ENCODE measurements at places on chromosomes 5 and 9.

DNA sequence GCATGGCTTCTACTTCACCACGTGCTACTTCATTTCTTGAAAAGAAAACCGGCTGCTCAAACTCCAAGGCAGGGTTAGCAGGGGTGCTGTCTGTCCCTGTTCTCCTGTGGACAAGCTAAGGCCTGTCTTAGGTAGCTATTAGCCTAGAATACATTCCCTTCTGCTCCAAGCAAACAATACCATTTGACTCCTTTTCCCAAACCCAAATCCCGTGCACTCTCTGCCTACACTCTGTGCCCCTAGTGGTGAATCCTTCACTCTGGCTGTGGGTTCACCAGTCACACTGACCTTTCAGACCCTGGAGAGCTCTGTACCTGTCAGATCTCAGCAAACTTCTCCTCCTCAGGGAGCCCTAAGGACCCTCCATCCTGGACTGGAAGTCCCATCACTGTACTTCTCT lies 211.6 kb downstream of the SLIT3 start:
- no peak for DNase-seq

- DNase-seq = no peak
Measured at GRCh38 chr5:128259607-128260021, 176.0 kb downstream of the SLC12A2 start.

GRCh38 chr9:16595227-16595626 lies 275.2 kb downstream of the BNC2 start:
- no peak for DNase-seq

GRCh38 chr5:76145945-76146344 lies 62.8 kb downstream of the SV2C start:
- DNase-seq = no peak

GRCh38 chr5:42572313-42572712 lies 149.1 kb downstream of the GHR start:
- no peak for DNase-seq

GRCh38 chr9:136119061-136119882 lies 597 bp upstream of the TMEM250 start:
- no peak for DNase-seq

GRCh38 chr5:117888688-117889087 lies 1099.7 kb downstream of the DTWD2 start:
- DNase-seq = no peak

GRCh38 chr5:153347611-153348010 lies 142.9 kb upstream of the GRIA1 start:
- no peak for DNase-seq

GRCh38 chr5:13212886-13213285 lies 731.6 kb downstream of the DNAH5 start:
- no peak for DNase-seq

- DNase-seq = no peak
Measured at GRCh38 chr5:142164315-142164714, 55.7 kb downstream of the NDFIP1 start.

DNA sequence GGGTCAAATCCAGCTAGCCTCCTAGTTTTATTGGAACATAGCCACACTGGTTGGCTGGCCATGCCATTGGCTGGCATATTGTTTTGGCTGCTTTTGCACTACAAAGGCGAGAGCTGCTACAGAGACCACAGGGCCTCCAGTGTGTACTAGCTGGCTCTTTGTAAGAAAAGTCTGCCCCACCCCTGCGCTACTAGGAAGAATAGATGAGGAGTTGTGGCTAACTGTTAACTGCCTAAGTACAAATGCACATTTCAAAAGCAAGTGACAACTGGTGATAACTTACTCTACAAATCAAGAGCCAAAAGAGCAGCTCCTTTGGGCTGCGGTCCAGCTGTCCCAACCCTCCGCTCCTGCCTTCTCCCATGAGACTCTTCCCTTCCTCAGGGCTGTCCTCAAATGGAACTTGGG lies 63.9 kb downstream of the SERINC5 start:
- no peak for DNase-seq

DNA sequence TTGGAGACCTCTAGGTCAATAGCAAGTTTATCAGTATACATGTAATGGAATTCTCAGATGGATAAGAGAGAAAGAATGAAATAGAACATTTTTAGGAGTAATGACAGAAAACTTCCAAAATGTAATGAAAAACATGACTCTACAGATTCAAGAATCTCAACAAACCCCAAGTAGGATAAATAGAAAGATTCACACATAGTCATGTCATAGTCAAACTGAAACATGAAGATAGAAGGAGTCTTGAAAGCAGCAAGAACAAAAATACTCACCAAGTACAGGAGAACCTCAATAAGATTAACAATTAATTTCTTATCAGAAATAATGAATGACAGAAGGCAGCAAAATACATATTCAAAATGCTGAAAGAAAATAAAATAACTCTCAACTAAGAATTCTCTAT lies 164.5 kb downstream of the SPATA31D1 start:
- no peak for DNase-seq

- no peak for DNase-seq
Measured at GRCh38 chr5:45454114-45454513, 242.1 kb downstream of the HCN1 start.

- no peak for DNase-seq
Measured at GRCh38 chr5:109652096-109652495, 37.6 kb upstream of the MAN2A1 start.

DNA sequence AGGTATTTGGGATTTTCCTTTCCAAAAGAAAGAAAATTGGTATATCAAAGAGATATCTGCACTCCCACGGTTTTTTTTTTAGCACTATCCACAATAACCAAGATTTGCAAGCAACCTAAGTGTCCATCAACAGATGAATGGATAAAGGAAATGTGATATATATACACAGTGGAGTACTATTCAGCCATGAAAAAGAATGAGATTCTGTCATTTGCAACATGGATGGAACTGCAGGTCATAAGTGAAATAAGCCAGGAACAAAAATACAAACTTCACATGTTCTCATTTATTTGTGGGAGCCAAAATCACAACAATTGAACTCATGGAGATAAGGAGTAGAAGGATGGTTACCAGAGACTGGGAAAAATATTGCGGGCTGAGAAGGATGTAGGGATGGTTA lies 9.8 kb downstream of the ANKRD31 start:
- no peak for DNase-seq

DNA sequence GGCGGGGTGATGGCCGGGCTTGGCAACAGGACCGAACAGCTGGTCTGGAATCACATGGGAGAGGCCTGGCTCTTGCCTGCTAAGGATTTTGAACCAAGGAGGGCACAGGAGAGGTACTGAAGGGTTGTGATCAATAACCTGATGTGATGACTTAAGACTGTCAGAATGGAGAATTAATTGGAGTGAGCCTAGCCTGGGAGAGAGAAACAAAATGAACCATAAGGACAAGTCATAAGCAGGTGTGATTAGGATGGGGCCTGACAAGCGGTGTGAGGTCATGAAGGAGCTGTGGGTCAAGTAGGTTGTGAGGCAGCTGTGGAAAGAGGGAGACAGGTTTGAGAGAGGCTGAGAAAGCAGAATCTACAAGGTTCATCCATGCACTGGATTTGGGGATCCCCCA lies 104.6 kb downstream of the MED10 start:
- no peak for DNase-seq

GRCh38 chr9:108382310-108382709 lies 473.5 kb downstream of the ACTL7B start:
- DNase-seq = no peak

- DNase-seq = no peak
Measured at GRCh38 chr9:81530846-81531245, 158.5 kb downstream of the TLE1 start.

DNA sequence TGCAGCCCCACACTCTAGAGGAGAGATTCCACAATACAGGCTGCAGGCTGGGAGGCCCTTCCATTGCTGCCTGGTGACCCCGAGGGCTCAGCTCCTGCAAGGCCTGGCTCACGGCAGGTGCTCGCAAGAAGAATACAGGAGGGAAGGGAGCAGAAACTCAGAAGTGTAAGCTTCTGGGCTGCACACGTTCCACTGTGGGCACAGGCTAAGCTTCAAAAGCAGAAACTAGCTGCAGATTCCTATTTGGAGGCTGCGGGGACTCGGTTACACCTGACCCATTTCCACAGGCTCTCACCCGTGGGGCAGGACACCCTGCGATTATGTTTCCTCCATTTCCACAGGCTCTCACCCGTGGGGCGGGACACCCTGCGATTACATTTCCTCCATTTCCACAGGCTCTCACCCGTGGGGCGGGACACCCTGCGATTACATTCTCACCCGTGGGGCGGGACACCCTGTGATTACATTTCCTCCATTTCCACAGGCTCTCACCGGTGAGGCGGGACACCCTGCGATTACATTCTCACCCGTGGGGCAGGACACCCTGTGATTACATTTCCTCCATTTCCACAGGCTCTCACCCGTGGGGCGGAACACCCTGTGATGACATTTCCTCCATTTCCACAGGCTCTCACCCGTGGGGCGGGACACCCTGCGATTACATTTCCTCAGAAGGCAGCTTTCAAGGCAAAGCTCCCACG lies 10.3 kb downstream of the LPCAT1 start:
- DNase-seq = no peak

DNA sequence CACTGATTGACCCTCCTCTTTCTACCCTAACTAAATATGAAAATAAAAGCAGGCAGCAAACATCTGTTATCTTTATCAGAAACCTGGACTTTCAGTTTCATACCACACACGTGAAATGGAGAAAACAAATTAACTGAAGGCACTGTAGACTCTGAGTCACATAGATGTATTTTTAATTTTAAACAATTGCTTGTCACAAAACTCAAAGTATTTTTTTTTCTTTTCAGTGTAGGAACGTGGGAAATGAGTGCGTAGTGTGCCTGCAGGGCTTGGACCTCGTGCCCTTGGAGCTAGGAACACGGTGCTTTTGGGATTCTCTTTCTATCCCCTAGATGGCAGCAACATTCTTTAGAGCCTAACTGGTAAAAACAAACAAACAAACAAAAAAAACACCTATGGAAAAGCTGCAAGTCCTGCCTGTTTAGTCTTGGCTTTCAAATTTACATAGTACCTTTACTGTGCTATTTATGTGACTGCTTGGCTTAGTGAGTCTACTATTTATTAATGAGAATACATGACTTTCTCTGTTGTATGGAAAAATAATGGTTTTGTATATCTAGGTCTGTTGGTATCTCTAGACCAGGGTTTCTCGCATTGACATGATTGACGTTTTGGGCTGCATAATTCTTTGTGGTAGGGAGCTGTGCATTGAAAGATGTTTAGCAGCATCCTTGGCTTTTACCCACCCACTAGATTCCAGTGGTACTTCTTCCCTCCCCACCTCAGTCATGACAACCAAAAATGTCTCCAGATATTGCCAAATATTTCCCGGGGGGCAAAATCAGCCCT lies 16.8 kb upstream of the ACTBL2 start:
- no peak for DNase-seq

- DNase-seq = no peak
Measured at GRCh38 chr5:122129306-122129705, at the start of gene ZNF474. Gene ZNF474, plus strand, starts transcription at chr5:122129546. Its CDS starts 22,445 bp downstream, at chr5:122151991.

- no peak for DNase-seq
Measured at GRCh38 chr5:93395010-93395409, 186.0 kb downstream of the NR2F1-AS1 start.

DNA sequence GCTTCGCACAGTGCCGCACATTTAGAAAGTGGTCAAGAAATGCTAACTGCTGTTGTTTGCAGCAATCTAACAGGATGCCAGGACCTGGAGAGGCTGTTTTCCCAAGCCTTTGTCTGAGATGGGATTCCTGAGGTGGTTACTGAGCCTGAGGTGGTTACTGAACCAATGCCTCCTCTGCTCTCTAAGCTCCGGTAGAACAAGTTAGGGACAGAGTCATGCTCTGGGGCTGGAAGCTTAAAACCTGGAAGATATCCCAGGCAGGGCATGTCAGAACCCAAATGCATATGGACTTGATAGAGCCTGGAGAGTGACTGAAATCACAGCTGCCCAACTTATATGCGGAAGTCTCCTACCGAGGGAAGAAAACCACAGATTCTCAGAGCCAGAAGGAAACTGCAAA lies 46.5 kb upstream of the FAT2 start:
- DNase-seq = no peak

GRCh38 chr5:148984345-148984744 lies 78.5 kb downstream of the SH3TC2 start:
- DNase-seq = no peak

- DNase-seq = no peak
Measured at GRCh38 chr5:99129768-99130501, 201.1 kb upstream of the CHD1 start.

DNA sequence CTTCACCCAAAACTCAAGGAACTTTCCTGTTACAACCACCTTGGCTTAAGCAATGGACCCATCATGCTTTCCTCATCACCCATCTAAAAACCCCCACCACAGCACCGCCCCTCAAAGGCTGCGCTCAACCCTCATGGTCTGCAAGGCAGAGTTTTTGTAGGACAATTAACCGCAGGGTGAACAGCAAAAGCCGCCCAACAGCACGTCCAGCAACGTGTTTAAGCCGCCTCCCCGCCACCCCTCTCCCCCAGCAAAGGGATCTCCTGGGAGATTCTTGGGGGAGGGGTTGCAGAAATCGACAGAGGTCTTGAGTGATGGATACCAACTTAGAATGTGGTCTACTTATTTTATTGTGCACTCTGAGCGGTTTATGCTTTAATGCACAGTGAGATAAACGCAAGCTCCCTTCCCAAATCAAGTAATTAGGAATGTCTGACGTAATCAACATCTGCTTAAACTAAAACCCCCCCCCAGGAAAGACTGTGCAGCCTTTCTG lies 1.9 kb downstream of the ROR2 start:
- DNase-seq = no peak

GRCh38 chr9:18466101-18466500 lies 7.9 kb upstream of the ADAMTSL1 start:
- no peak for DNase-seq

- DNase-seq = no peak
Measured at GRCh38 chr9:98215271-98215670, 22.8 kb upstream of the CORO2A start.

GRCh38 chr5:9733486-9733885 lies 103.3 kb upstream of the TAS2R1 start:
- no peak for DNase-seq

- no peak for DNase-seq
Measured at GRCh38 chr5:72453246-72453775, 53.9 kb downstream of the ZNF366 start.

- DNase-seq = no peak
Measured at GRCh38 chr5:178453224-178453623, 137.0 kb downstream of the COL23A1 start.

DNA sequence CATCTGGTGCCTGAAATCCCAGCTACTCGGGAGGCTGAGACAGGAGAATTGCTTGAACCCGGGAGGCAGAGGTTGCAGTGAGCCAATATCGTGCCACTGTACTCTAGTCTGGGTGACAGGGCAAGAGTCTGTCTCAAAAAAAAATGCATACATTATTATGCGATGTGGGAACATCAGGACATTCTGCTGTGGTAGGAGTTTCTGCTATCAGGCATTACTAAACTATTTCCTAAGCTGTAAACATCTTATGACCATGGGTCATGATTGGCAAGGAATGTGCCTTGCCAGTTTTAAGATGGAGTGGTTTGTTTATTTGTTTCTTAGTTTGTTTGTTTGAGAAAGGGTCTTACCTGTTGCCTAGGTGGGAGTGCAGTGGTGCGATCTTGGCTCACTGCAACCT lies 45.1 kb upstream of the FAM120A start:
- no peak for DNase-seq

GRCh38 chr9:12933957-12934356 lies 159.1 kb downstream of the LURAP1L start:
- DNase-seq = no peak

DNA sequence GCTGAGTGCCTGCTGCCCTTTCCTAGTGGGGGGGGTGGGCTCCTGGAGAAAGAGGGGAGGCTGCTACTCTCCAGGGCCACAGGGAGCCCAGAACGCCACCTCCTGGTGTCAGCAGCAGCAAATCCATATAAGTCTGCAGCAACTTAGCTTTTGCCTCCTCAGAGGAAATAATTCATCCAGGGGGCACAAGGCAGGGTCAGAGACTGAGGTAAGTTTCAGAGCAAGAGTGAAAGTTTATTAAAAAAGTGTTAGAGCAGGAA lies 4.0 kb upstream of the CLPTM1L start:
- DNase-seq = no peak
